ENCODE measurements at places on chromosomes 1 and 21.

DNA sequence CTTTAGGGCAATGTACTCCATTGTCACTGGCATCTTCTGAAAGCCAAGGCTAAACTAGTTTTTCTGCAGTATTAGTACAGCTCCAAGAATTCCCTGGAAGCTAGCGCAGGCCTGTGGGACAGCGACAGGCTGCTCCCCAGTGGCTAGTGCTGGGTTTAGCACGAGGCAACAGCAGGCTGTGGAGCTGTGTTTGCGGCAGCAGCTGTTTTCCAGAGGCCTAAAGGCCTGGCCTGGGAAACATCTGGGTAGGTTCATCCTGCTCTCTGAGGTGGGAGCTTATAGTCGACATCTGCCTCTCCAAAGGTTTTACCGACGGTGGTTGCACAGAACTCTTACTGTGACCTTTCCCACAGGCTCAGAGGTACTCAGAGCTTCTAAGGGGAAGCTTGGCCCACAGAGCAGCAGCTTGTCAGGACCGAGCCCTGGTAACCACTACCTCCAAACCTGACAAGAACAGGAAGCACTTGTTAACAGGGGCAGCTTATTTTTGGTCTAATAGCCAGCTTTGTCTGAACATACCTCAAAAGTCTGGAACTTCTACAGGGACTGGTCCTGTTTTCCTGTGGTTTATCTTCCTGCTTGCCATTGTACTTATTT is 17.2 kb downstream of the CC2D1B start:
- DNase-seq: no peak

DNA sequence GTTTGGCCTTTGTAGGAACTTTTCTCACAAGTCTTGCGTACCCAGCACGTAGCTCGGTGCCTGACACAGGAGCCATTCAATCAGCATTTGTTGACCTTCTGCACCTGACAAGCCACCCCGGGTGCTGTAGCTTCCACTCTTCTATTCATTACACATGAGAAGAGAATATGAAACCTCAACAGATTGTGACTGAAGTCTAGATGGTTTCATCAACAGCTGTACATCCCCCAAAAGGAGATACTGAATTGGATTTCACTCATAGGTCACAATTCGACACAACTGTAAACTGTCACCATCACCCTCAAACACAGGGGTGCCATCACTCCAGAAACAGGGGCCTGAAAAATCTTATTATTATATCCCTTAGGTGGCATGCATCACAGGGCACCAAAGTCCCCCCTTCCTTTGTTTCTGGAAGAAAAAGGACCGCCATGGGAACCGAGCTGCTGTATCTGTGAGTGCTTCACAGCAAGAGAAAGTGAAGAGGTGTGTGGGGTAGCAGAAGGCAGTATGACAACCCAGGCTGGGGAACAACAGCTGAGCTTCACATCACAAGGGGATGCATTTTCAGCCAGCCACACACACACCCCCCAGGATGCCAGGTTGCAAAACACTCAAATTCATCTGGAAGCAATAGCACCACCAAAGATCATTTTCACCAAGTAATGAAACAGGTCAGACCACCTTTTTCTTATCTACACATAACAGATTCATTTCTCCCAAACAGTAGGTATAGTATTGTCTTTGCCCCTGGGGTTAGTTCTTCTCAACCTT is 225.7 kb downstream of the TOMM20 start:
- DNase-seq: no peak

GRCh38 chr1:154431586-154432373 is 26.6 kb downstream of the IL6R start:
- DNase-seq: no peak

DNA sequence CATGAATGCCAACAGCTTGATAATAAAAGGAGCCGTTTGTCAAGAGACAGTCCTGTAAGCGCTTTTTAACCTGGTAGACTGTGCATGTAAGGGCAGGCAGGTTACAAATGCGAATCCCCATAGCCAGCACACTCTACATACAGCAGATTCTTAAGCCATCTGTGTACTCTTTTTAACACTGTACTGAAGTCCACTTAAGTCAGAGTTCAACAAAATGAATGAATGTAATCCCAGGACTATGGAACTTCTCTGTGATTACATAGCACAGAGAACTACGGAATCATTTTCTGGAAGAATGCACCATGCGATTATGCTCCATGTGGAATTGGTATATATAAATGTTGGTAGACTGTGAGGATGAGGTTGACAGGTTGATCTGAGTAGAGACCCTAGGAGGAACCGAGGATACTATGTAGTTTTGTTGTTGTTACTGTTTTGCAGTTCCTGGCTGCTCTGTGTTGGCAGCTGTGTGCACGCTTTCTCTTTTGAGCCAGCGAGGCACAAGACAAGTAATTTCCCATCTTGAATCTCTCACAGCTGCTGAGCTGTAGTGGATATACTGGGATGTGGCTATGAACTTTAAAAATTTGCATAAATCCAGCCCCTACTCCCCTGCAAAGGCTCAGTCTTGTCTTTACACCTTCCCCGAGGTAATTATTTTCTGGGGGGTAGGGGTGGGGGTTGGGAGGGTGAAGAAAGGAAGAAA is 21.9 kb downstream of the LRRC8D start:
- no peak for DNase-seq

DNA sequence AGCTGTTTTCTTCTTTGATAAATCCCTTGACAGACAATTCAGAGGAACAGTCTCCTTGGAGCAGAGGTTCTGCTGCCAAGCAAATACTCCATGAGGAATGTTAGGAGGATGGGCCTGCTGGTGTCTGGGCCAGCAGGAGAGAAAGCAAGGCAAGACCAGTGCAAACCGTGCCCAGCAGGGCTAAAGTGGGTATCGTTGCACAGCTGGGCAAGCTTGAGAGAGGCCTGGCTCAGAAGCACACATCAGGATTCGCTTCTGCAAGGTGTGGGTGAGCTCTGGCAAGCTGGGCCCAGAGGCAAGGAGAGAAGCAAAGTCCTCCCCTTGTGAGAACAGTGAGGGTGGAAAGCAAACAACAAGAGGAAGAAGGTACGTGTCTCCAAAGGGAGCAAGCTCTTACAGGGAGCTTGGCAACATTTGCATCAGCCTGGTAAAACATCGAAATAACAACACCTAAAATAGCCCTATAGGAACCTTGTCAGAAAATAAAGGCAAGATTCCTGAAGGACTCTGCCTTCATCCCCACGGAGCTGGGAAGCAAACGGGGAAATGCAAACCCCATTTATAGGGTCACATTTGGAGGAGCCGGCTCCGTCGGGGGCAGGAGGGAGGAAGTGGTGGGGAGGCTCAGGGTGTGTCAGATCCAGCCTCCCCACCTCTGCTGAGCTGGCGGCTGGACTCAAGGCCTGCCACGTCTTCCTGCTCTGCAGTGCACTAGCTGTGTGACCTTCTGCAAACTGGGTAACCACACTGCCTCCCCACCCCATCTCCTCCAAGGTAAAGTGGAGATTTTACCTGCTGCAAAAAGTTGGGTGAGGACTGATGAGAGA is 62.3 kb upstream of the HIVEP3 start:
- DNase-seq: no peak

- no peak for DNase-seq
Measured at GRCh38 chr21:46286648-46287002, 483 bp downstream of the YBEY start.

DNA sequence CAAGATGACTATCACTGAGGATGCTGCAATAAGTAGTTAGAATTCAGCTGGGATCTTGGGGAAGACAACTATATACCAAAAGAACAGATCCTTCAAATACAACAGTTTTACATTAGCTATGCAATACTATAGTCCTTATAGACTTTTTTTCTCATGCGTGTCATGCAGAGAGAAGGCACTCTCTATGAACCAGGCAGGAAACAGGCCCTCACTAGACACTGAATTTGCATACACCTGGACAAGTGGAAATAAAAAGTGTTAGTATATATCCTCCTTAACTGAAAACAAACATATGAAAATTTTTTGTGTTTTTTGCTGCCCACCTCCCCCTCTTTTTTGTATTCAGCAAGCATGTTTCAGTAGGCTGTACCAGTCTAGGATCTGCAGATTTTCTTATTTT is 29.9 kb downstream of the TMCO1 start:
- DNase-seq: no peak

- DNase-seq: no peak
Measured at GRCh38 chr1:183467687-183468086, 4.6 kb upstream of the SMG7 start.
